ENCODE measurements at places on chromosomes 2 and 18.

- peak; percentile 42 for DNase-seq
These were observed 140.3 kb upstream of the DLX2 start for GRCh38 chr2:172242961-172243360.

DNA sequence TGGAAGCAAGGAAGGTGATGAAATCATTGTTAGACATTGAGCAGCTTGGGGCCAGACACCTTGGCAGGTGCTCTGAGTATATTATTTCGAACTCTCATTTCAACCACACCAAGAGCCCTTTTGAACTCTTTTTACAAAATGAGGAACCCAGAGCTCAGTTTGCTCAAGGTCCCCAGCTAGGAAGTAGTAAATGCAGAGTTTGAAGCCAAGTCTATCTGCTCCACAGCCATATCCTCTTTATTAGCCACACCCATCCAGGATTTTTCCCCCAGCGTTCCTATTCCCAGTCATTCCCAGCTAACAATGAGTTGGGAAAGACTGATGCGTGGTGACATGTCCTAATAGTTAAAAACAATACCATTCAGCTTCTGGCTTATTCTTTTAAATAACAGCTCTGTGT is 40.2 kb downstream of the SEMA4F start:
- no peak for DNase-seq

GRCh38 chr18:22167471-22168241 is 1.7 kb upstream of the GATA6 start:
- no peak for DNase-seq

- DNase-seq, result no peak
These were observed 830.1 kb upstream of the ZEB2 start for GRCh38 chr2:145350011-145350410.

GRCh38 chr2:160533482-160533881 is 39.9 kb upstream of the RBMS1 start:
- DNase-seq, result no peak

DNA sequence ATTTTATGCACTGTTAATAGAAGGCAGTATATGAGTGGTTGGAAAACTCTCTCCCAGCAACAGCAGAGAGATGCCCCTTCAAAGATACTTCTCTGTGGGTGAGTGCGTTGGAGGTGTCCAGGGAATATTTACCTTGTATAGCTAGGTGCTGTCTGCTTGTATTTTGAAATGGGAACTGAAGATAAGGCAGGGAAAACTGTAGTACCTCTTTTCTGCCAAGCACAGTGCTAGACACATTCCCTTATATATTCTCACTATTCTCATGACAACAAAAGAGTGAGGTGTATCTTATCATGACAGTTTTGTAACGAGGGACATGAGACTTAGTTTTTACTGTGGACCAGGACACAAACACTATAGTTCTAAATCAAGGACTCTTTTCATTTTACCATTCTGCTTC is 2.1 kb downstream of the TTC39C start:
- peak; percentile 19 for DNase-seq

- DNase-seq, result no peak
These were observed 152.2 kb downstream of the TWIST2 start for GRCh38 chr2:239000089-239000488.

- DNase-seq, result no peak
These were observed 6.5 kb downstream of the GLS start for GRCh38 chr2:190887089-190887488.

DNA sequence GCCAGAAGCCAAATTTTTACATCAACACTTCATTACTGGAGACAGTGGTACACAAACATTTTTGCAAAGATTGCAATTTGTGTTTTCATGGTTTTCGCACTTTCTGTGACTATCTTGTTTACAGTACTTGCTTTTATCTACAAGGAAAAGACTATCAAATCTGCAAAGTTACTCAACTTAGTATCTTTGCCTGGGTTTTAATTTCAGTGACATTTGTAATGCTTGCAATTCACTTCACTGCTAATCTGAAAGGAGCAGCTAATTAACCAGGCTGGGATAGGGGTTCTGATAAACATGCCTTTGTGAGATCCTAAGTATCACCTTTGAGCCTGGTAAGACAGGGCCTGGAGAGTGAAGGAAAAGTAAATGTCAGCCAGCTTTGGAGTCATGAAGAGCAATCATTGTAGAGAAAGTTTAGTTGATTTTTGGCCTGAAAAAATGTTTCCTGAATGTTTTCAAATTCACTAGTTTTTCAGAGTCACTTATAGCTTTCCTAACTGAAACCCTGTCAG is 194.2 kb downstream of the RIT2 start:
- DNase-seq, result no peak

GRCh38 chr2:9188823-9189222 is 17.8 kb upstream of the ASAP2 start:
- DNase-seq, result no peak

DNA sequence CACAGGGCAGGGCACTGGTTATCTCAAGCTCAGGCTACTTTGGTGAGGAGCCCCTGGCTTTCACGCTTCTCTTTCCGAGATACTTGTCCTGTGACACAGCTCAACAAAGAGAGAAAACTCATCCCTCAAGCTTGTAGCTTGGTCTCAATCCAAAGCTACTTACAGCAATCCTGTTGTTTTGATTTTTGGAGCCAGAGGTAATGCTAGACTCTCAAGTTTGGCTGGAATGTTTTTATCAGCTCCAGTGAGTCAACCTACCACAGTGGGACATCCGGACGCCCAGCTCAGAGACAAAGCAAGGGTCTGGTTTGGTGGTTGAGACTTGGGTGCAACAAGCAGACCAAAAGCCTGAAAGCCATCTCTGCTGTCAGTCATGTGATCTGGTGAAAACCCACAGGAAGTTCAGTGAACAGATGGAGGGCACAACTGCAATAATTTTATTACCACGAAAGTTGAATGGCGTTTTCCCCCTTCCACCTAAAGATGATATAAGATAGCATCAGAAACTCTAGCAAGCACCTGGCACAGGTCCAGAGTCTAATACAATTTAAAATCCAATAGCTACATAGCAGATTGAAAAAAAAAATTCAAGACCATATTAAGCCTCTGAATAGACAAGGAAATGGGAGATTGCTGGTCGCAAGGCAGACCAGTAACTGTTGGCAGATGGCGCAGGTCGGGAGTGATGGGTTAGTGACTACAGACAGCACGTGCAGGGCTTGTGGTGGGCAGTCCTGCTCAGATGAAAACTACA is 102.3 kb upstream of the SMAD7 start:
- no peak for DNase-seq

- no peak for DNase-seq
These were observed 36.2 kb upstream of the TAF1B start for GRCh38 chr2:9807056-9807455.

GRCh38 chr18:2898186-2898640 is 51.4 kb downstream of the EMILIN2 start:
- no peak for DNase-seq

- DNase-seq, result peak; percentile 35
These were observed 27.3 kb upstream of the NTSR2 start for GRCh38 chr2:11697103-11697871.

- peak; percentile 52 for DNase-seq
These were observed at the start of gene PPP1R1C for GRCh38 chr2:181985632-181986205. PPP1R1C (plus strand) TSS chr2:181985853; CDS start chr2:181986111, 258 bp downstream.

DNA sequence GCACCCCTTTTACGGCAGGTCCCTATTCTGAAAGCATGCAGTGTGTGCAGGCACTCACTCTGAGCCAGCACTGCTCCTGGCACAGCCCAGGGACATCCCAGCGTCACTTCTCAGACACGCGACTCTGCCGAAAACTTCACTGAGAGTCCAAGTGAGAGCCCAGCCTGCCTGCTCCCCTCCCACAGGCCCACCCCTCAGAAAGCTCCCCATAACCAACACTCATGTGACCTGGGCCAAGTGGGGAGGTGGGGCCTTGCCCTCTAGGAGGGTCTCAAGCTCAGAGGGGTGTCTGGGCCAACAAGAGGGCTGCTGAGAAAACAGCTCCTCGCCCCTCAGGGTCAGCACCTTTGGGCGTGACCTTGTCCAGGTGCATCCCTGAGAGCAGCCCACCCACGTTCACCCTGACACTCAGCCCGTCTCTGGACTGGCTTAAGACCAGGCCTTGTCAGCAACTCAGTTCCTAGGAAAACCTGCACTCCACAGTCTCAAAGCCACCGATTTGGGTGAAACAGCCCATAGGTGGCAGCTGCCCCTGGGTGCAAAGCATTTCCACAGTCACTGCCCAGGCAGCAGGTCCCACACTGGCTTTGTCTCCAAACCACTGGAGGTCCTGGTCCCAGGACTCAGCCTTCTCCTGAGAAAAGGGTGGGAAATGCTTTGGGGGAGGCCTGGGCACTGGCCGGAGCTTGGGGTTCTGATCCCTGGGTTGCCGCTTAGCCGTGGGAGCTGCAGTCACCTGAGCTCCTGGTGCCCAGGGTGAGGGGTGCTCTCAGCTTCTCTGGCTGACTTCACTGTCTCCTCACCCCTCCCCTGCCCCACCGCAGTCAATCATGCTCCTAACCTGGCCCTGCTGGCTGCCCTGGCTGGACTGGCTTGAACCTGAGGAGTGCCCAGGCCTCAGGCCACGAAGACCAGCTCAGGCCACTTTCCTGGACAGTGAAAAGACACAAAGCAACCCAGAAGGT is 209.6 kb downstream of the HDAC4 start:
- no peak for DNase-seq

- DNase-seq, result no peak
These were observed 158.4 kb upstream of the SRD5A2 start for GRCh38 chr2:31739161-31739560.

DNA sequence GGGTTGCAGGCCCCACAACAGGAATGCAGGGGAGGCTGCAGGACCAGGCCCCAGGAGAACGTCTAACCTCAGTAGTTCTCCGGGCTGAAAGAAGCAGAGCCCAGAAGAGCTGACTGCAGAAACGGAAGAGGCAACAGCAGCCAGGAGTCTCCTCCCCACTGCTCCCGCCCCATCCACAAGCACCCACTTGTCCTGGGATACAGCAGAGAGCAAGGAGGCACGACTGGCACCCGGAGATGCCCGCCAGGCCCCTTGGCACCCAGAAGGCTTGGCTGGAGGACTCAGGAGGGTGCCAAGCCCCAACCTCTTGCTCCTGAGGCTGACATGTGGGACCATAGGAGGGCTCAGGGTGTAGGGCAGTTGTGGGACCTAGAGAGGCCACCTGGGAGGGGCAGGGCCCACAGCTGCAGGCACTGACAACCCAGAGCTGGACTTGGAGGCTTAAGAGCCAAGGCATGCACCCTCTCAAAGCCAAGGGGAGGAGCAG is 29.0 kb upstream of the TNS1 start:
- DNase-seq, result no peak

GRCh38 chr2:60152226-60152833 is 401.1 kb downstream of the BCL11A start:
- DNase-seq, result no peak

GRCh38 chr18:53191634-53192033 is 851.6 kb downstream of the DCC start:
- no peak for DNase-seq

DNA sequence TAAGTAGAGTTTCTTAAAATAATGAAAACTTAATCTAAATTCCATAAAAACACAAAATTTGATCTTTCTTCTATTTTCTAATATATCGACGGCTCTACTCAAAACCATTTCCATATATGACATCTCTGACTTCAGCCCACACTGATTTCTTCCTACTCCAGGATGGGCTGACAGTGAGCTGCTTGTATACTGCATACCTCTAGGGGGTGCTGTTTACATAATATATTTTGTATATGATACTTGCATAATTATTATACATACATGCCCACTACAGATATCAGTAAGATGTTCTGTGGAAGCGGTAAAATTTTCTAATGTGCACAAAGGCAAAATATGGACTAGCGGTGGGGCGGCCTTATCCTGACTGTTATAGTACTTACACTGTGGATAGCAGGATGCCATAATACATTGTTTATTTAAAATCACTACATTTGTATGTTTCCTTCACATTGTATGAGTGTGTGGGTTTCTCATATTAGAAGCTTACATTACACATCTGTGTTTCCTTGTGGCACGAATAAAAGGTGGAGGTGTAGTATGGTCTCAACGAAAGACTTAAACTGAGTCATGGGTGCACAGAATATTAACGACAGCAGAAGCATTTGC is 66.1 kb upstream of the NXPH2 start:
- no peak for DNase-seq

- DNase-seq, result no peak
These were observed 42.1 kb downstream of the DDX18 start for GRCh38 chr2:117856415-117857210.

DNA sequence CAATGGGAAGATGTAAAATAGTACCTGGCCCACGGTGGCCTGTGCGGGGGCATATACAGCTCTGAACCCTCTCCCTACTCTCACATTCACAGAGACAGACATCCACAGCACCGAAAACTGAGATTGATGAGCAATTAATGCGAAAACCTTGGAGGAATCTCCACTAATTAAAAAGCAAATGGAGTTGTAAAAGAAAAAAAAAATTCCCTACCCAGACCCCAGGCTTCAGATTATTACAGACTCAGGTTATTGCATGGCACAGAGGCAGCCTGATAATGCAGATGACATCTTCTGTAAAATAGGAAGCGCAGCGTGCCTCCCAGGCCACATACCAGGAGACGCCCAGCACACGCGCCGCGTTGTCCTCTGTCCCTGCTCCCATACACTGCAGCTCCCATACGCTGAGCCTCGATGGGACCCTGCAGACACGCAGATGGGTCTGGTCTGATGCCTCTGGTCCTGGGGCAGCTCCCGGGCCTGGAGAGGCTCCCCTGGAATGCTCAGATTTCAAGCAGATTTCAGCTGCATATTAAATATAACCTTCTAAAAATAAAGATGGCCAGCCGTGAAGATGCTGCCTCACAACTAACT is 496.1 kb upstream of the MYT1L start:
- no peak for DNase-seq

DNA sequence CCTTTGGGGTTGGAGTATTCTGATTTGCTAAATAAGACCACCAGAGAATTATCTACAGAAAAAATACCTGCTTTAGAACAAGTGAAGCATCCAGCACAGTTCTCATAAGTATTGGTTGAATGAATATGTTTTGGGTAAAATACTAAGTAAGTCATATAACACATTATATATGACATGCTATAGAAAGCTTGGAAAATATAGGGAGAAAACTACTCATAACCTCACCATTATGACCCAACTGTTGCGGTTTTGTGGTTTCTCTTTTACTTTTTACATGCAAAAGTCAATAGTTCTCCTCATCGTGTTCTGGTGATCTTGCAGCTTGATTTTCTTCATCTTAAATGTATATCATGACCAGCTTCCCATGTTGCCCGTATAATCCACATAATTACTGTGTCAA is 66.2 kb downstream of the DIPK1C start:
- no peak for DNase-seq

- no peak for DNase-seq
These were observed 174.9 kb downstream of the SOX11 start for GRCh38 chr2:5867056-5867455.

- DNase-seq, result no peak
These were observed 10.7 kb downstream of the C2orf80 start for GRCh38 chr2:208179028-208179609.

- DNase-seq, result no peak
These were observed 991.5 kb upstream of the FANCL start for GRCh38 chr2:59232394-59233165.

- no peak for DNase-seq
These were observed 319.1 kb downstream of the AGPS start for GRCh38 chr2:177711483-177712265.
